ENCODE measurements at places on chromosomes 11 and 22.

DNA sequence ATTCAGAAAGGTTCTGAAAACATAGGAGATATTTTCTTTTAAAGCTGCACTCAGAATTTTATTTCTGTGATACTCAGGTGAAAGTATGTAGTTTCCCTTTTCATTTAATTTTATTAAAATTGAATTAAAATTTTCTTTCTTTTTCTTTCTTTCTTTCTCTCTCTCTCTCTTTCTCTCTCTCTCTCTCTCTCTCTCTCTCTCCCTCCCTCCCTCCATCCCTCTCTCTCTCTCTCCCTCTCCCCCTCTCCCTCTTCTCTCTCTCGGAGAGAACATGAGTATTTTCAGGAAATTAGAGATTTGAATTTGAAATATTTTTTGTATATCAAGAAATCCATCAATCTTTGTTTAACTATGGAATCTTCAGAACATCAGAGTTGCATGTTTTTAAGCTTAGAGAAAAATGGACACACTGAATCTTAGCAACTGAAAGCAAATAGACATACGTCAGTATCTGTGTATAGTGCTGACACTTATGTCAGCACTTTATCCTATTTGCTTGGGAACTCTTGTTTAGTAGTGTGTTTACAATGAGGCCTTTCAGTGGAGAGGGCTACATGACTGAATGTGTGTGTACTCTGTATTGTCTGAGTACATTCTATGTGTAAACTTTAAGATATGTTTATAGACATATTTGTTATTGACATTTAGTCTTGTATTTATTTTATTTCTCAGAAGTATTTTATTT is 44.5 kb downstream of the PDE3B start:
- no peak for DNase-seq

DNA sequence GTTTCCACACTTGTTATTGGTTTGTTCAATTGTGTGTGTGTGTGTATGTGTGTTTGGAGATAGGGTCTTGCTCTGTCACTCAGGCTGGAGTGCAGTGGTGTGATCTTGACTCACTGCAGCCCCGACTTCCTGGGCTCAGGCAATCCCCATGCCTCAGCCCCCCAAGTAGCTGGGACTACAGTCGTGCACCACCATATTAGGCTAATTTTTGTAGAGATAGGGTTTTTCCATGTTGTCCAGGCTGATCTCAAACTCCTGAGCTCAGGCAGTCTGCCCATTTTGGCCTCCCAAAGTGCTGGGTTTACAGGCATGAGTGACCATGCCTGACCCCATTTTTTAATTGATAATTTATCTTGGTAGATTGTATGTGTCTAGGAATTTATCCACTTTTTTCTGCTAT is 263.7 kb downstream of the DYNC2H1 start:
- no peak for DNase-seq

DNA sequence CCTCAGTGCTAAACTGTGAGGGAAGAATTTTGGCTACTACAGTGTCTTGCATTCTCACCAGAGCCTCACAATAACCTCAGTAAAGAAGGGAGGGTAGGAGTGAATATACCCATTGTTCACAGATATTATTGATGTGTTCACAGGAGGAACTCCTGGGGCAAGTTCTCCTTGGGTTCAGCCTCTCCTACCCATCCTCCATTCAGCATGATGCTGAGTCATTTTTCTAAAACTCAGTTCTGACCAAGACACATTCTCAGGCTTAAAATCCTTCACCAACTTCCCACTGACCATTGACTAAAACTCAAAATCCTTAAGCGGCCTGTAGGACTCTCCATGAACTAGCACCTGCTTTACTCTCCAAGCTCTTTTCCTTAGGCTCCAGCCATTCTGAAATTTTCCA is 48.7 kb downstream of the SYTL2 start:
- no peak for DNase-seq

- no peak for DNase-seq
Observed at GRCh38 chr11:75969626-75970308, 154.8 kb downstream of the UVRAG start.

- no peak for DNase-seq
Observed at GRCh38 chr11:59900366-59901126, 22.0 kb downstream of the OOSP3 start.

DNA sequence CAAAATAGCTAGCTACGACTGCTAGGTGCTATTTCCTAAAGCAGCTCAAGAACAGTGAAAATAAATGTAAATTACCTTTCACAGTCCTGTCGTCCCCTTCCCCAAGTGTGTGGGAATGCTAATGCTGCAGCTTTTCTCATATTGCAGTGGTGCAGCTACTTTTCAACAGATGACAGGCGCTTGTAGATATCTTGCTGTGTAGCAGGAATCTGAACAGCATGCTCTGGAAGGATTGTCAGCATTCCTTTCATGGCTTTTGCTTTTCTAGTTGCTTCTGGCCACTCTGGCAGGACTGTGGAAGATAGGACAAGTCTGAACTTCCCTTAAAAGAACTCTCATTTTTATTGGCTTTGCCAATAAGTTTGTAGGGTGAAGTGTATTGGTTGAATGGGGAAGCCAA is 18.8 kb downstream of the FAR1 start:
- no peak for DNase-seq

GRCh38 chr11:60872961-60873524 is 5.7 kb downstream of the ZP1 start:
- no peak for DNase-seq

DNA sequence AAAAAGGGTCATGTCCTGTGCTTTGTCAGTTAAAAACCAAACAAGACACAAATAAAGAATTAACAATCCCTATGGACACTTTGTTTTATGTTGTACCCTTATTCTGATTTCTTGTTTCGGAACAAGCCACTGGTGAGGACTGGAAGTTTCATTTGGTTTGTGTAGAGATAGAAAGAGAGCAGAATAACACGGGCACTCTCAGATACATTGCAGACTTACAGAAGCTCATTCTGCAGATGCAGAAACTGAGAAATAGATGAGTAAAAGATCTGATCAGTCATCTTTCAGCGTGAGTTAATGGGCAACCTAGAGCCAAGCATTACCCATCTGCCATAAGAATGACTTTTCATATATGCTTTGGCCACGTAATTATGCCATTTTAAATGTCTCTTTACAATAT is 407.6 kb downstream of the RAB38 start:
- no peak for DNase-seq

GRCh38 chr11:126963603-126964363 is 36.8 kb downstream of the KIRREL3 start:
- DNase-seq, result no peak

GRCh38 chr22:39617970-39618757 is 47.6 kb downstream of the CACNA1I start:
- no peak for DNase-seq

- no peak for DNase-seq
Observed at GRCh38 chr11:8031248-8032115, 44.3 kb downstream of the EIF3F start.

GRCh38 chr11:43947003-43947500 is 4.6 kb downstream of the C11orf96 start:
- DNase-seq, result no peak
